ENCODE measurements at places on chromosomes 16 and 17. TPM values are rescaled to one million over a fixed set of nuclear protein-coding genes. Genes with fewer than 3 reads are reported as not detected.

Gene PLD2
- 5.6 TPM for polyA plus RNA-seq

DNA sequence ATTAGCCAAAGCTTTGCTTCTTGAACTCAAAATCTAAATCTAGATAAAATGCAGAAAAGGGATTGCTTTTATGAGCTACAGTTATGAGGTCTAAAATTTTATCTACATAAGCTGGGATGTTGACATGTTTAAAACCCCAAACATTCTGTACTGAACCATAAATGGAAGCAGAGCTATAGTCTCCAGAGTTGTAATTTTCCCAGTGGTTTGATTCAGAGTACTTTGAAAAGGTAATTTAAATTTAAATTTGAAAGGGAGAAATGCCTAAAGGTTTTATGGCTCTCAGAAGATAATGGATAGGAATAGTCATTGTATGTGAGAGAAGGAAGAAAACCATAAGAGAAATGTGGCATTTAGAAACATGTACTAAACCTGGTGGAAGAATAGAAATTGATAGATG lies 163.2 kb downstream of the PPM1E start:
- no peak for DNase-seq

GRCh38 chr17:15512071-15512709 lies 44.8 kb upstream of the CDRT4 start:
- no peak for DNase-seq

GRCh38 chr16:74492976-74493375 lies 71.7 kb upstream of the CLEC18B start:
- no peak for DNase-seq

DNA sequence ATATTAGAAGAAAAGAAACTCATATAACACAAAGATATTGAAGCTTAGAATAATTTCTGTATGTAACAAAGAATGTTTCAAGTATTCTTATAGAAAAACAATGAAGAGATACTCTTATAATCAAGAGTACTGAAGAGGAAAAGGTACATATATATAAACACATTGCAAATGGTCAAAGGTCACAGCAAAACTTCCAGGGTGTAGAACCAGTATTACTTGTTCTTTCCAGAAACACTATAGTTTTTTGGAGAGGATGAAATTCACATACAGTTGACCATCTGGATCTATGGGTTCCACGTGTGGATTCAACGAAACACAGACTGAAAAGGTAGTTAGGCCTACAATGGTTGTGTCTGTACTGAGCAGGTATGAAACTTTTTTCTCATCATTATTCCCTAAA lies 22.6 kb downstream of the PRPSAP1 start:
- DNase-seq: no peak

Gene RASL10B
- 3.9 TPM for polyA plus RNA-seq
